ENCODE measurements at places on chromosomes 4 and X.

- no peak for DNase-seq
Measured at GRCh38 chr4:172648471-172648870, 520.1 kb upstream of the GALNT7 start.

- no peak for DNase-seq
Measured at GRCh38 chr4:154126276-154126675, 337.4 kb upstream of the SFRP2 start.

GRCh38 chrX:123525123-123525725 is 207.6 kb downstream of the THOC2 start:
- no peak for DNase-seq

- DNase-seq = no peak
Measured at GRCh38 chr4:156578713-156579112, 392.9 kb downstream of the PDGFC start.

- no peak for DNase-seq
Measured at GRCh38 chrX:118603981-118604380, 108.4 kb downstream of the DOCK11 start.

DNA sequence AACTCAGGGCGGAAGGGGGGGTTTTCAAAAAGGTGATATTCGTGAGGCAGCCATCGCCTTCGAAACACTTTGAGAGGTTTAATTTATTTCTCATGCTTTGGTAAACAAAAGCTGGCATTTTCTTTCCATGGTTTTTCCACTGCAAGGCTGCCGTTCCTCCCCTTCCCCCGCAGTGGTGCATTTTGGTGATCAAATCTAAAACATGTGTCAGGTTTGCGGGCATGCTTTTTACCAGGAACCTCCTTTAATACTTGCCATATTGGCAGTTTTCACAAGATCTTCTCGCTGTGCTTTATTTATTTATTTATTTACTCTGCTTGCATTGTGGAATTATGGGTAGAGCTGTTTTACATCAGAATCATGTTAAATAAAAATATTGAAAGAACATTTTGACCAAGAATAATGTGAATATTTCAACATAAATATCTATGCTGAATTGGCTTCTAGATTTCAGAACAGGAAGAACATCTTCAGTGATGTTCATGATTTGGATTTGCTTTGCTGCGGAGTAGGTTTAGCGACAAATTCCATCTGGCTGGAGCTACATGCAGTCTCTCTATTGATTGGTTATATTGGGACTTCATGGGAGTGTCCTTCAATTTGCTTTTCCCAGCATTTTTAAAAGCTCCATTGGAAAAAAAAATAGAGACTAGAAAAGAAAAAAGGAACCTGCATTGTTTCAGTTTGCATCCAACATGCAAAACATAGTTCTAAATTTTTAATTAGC is 54.4 kb downstream of the STOX2 start:
- no peak for DNase-seq

- no peak for DNase-seq
Measured at GRCh38 chr4:121308328-121308663, 72.5 kb downstream of the QRFPR start.

GRCh38 chr4:162836773-162837172 is 329.9 kb downstream of the NAF1 start:
- no peak for DNase-seq

DNA sequence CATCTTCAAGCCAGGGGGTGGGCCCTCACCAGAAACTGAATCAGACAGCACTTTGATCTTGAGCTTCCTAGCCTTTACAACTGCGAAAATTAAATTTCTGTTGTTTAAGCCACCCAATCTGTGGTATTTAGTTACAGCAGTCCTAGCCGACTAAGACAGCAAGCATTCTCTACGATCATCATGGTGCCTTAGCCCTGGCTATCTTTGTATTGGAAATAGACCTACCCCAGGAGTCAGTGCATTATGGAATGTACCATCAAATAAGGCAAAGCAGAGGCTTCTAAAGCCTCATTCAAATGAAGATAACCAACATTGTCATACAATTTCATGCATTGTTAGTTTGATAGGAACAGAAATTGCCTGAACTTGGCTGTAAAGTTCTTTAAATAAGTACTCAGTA is 75.0 kb downstream of the PARM1 start:
- DNase-seq = no peak

DNA sequence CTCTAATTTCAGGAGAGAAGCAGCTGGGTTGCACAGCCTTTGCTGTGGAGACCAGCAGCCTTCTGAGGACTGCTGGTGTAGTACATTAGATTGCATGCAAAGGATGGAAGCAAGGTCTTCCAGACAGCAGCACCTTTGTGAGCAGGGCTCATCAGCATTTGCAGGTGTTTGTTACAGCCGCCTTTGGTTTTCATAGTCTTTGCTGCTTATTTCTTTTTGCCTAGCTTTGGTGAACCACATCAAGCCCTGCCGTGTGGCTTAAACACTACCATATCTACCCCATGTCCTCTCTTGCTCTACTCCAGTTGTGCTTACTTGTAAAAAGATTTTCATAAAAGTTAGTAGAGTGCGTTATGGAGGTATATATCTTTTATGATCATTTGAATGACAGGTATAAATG is 57.5 kb downstream of the MTM1 start:
- DNase-seq = no peak

DNA sequence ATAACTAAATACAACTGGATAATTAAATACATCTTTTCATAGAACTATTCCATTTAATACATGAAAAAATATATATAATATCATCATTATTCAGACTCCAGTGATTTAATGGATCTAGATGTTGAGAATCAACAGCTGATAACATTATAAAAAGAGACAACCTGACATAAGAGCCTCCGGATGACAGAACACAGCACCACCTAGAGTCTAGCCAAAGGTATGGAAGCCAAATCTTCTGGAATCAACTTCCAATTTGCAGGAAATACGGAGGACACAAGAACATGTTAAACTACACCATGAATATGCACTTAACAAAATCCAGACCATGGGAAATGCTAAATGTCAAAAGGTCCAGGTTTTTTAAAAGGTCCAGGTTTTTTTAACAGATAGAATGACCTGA is 55.0 kb downstream of the LRBA start:
- no peak for DNase-seq

GRCh38 chr4:174387143-174387542 is 103.4 kb downstream of the CEP44 start:
- DNase-seq = no peak

- DNase-seq = no peak
Measured at GRCh38 chrX:153968754-153969124, 2.9 kb downstream of the HCFC1 start.

DNA sequence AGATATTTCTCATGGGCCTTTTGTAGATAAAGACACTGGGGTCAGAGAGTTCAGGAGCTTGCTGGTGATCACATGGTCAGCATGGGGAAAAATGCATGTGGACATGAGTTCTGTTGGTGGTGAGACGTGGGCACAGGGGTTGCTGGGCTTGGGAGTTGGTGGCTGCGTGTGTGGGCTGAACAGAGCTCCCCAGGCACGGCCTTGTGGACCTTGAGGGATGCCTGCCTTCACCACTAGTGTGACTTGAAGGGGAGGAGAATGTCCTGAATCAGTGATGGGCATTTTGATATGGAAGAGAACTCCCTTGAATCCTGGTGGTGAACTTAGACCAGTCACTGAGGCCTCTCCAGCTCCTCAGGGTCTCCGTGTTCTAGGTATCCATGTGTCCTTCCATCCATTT is 8.9 kb downstream of the CD99 start:
- no peak for DNase-seq

DNA sequence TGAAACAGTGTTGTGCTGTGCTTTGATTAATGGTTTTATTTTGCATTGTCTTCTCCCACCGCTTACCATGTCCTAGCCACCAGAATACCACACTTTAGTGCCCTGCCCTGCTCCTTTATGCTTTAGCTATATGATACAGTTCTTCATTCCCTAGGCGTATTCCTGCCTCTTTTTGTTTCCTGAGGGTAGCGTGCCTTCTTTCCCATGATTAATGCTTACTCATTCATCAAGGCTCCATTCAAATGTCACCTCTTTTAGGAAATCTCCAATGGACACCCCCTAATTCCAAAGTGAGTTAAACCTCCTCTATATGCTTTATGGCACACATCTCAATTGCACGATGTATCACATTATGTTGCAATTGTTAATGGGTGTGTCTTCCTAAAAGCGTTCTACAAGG is 46.3 kb downstream of the SPANXD start:
- DNase-seq = no peak

DNA sequence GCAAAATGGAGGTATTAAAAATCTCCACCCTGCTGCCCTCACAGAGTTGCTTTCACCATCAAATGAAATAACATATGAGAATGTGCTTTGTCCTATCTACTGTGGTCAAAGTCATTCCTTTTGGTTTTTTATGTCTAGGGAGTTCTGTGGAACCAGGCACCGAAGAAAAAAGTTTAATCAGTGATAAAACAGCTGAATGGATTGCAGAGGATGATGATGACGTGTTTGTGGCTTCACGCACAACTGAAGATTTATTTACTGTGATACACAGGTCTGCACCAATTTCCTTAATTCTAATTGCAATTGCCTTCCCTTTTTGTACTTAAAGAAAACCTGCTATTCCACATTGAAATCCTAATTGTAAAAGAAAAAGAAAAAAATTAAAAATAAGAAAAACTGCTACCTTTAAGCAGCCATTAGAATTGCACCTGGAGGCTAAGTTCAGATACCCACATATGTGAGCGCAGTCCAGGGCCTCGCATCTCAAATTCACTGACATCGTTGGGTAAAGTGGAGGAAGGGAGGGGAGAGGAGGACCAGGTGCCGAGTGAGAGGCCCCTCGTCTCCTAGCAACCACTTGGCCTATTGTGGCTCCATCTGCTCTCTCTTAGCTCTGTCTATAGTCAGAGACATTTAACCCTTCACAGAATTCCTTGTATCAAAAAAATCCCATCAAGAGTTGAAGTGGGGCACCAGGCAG is 10.5 kb upstream of the RTL5 start:
- DNase-seq = no peak

- DNase-seq = no peak
Measured at GRCh38 chrX:34893741-34894140, 48.9 kb upstream of the FAM47B start.

DNA sequence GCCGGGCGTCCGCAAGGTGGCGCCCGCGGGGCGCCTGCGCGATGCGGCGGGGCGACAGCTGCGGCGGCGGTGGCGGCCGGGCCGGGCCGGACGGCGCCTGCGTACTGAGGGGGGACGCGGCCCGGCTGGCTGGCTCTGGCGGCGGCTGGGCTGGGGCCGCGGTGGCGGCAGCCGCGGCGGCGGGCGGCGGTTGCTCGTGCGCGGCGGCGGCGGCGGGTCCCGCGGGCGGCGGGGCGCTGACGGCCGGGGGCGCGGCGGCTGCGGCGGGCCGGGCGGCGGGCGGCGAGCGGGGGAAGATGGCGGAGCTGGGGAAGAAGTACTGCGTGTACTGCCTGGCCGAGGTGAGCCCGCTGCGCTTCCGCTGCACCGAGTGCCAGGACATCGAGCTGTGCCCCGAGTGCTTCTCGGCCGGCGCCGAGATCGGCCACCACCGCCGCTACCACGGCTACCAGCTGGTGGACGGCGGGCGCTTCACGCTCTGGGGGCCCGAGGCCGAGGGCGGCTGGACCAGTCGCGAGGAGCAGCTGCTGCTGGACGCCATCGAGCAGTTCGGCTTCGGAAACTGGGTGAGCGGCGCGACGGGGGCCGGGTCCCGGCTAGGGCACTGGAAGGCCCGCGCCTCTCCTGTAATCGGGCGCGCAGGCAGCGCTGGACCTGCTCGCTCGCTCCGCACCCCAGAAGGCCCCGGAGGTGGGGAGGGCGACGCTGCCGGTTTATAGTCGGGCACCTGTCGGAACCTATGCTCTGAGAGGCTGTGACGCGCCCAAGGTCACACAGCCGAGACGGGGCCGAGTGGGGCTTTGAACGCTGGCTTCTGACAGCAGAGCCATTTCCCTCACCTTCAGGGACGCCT is at the start of gene TADA2B:
Gene TADA2B, plus strand, starts transcription at position 89 of the 853 bp plus-strand sequence. Its CDS starts 208 bp downstream, at position 297.
- DNase-seq = peak; percentile 20

DNA sequence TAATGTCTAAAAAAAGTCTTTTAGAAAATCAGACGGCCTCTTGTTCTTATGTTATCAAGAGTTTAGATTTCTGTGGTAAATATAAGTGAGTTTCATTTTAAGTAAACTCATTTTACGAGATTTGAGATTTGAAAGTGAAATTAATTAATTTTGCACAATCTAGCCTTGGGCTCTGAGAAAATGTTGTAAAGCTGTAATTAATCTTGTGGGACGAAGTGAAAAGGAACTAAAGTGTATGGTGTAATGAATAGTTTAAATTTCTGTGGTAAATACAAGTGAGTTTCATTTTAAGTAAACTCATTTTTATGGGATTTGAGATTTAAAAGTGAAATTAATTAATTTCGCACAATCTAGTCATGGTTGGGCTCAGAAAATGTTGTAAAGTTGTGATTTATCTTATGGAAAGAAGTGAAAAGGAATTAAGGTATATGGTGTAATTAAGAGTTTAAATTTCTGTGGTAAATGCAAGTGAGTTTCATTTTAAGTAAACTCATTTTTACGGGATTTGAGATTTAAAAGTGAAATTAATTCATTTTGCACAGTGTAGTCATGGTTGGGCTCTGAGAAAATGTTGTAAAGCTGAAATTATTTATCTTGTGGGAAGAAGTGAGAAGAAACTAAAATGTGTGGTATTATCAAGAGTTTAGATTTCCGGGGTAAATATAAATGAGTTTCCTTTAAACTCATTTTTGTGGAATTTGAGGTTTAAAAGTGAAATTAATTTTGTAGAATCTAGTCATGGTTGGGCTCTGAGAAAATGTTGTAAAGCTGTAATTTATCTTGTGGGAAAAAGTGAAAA is 1.6 kb downstream of the SCML1 start:
- DNase-seq = no peak

GRCh38 chrX:119693040-119693995 is at the start of gene SEPTIN6:
Gene SEPTIN6 (minus strand): TSS chrX:119693168. CDS start chrX:119693105, 63 bp downstream.
- DNase-seq = peak; percentile 64

DNA sequence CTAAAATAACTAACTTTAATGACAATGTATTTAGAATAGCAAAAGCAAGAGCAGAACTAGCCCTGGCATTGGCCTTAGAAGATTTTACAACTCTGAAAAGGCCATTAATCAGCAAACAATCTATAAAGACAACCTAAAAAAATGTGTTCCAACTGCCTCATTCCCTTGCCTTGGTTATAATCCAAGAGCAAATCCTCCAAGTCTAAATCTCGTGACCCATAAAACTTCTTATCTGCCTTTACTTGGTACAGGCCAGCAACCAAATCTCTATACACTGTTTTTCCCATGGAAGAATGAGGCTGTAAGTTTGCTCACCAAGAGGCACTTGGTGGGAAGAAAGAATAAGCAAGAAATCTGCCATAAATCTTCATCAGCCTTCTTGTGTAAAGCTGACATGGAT is 175.3 kb upstream of the MID1 start:
- DNase-seq = no peak

GRCh38 chrX:71846429-71846828 is 64.2 kb upstream of the NHSL2 start:
- DNase-seq = no peak

DNA sequence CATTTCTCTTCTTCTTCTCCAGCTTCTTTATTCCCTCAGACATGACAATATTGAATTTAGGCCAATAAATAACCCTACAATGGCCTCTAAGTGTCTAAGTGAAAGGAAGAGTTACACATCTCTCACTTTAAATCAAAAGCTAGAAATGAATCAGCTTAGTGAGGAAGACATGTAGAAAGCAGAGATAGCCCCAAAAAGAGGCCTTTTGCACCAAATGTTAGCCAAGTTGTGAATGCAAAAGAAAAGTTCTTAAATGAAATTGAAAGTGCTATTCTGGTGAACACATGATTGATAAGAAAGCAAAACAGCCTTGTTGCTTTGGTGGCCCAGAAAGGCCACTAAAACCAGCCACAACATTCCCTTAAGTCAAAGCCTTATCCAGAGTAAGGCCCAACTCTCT is 146.2 kb upstream of the HHIP start:
- DNase-seq = no peak

All from stimulated activated CD8-positive, alpha-beta memory T cell treated with anti-CD3 and anti-CD28 coated beads, Interleukin-4, amount 100 ng/mL, for 1 hour (primary cell).